ENCODE measurements at places on chromosomes 13 and 19. TPM values are rescaled to one million over a fixed set of nuclear protein-coding genes. Genes with fewer than 3 reads are reported as not detected.

The KCNJ14 gene
- 1.2 TPM for total RNA-seq

The ZNF132 gene
- 13.3 TPM for total RNA-seq

The MBD3L3 gene
- total RNA-seq, result not detected

GRCh38 chr13:71759651-71760511 lies 107.1 kb downstream of the DACH1 start:
- no peak for DNase-seq

DNA sequence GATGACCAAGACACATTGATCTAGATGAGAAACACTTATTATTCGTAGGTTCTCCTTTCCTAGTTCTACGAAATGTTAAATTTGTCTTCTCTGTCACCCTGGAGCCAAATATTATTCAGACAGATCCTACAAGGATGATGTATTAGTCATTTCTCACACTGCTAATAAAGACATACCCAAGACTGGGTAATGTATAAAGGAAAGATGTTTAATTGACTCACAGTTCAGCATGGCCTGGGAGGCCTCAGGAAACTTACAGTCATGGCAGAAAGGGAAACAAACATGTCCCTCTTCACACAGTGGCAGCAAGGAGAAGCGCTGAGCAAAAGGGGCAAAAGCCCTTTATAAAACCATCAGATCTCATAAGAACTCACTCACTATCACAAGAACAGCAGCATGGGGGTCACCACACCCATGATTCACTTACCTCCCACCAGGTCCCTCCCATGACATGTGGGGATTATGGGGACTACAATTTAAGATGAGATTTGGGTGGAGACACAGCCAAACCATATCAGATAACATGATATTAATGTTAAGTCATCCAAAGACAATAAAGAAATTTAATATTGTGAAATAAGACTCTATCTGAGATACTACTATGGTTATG lies 1248.8 kb upstream of the SLC10A2 start:
- DNase-seq, result no peak

- DNase-seq, result no peak
Measured at GRCh38 chr13:45327253-45327955, 13.6 kb downstream of the TPT1 start.

DNA sequence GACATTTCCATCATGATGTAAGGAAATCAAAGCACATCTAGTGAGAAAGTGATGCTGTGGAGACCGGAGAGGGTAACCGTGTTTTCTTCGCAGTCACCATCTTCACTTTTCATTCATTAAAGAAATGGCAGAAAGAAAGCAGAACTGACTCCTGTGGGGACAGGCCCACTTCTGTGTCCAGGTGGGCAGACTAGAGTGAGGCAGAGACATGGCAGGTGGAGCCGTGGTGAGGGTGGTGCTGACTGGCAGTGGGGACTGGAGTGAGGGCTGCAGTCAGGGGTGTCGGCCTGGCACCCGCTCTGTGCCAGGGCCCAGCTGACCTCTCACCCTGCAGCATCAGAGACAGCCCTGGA lies 71.4 kb upstream of the MCF2L start:
- no peak for DNase-seq

DNA sequence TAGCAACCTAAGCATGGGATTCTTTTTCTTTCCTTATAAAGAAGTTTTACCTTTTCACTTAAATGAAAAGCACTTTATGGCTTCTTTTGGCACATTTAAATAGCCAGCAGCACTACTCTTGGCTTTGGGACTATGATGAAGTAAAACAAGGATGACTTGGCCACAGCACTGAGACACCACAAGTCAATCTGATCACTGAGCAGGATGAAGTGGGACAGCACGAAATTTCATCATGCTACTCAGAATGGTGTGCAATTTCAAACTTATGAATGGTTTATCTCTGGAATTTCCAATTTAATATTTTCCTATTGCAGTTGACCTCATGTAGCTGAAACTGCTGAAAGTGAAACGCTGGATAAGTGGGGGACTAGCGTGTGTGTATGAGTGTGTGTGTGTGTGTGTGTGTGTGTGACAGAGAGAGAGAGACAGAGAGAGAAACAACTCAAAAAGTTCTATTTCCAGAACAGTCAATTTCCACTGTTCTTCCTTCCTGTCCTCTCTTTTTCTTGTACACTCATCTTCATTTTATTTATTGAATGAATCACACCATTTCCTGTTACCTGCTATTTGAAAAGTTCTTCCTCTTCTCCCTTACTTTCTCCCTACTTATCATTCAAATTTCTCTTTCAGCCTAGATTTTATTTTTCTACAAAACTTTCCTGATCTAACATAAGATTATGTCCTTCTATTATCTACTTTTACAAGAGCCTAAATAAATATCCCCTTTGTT lies 414.2 kb upstream of the MIR17HG start:
- no peak for DNase-seq
